Epithelial cell of proximal tubule (primary cell): ENCODE measurements at places on chromosomes 12 and 14. TPM values are rescaled to one million over a fixed set of nuclear protein-coding genes. Genes with fewer than 3 reads are reported as not detected.
A peak's percentile ranks its signal among the peaks of the same experiment; 100 is the strongest.

GRCh38 chr14:71212683-71213107 is 305.4 kb downstream of the PCNX1 start:
- no peak for DNase-seq

DNA sequence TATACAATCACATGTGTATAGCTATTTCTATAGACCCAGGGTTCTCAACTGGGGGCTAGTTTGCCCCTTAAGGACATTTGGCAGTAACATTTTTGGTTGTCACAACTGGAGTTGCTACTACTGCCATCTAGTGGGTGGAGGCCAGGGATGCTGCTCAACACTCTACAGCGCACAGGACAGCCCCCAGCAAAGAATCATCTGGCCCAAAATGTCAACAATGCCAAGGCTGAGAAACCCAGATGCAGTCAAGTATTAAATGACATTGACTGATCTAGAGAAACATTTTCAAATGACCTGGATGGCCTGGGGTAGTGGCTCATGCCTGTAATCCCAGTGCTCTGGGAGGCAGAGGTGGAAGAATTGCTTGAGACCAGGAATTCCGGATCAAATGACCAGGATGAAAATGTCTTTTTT is 5.8 kb downstream of the WSB2 start:
- DNase-seq, result peak; percentile 73

DNA sequence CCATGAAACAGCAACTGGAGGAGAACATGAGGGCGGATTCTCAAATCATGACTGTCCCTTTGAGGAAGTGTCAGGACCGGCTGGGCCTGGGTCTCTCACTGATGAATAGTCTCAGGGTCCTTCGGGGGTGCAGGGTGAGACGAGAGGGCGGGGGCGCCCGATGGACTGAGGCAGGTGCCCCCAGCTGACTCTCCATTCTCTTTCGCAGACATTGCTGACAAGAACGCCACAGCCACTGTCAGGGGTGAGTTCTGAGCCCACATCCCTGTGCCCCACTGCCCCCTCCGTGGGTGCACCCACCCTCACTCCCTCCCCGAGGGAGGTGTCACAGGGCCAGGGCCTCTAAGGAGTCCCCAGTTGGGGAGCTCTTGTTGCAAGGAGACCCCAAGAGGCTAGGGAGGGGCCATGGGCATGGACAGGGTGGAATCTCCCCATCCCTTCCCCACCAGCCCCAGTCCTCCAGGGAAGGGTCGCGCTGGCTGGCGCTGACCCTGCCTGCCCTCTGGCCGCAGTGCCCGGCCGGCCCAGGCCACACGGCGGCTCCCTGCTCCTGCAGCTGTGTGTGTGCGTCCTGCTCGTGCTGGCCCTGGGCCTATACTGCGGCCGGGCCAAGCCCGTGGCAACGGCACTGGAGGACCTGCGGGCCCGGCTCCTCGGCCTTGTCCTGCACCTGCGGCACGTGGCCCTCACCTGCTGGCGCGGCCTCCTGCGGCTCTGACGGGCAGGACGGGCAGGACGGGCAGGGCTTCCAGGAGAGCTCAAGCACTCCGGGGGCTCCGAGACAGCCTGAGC is 8.7 kb downstream of the C14orf180 start:
- no peak for DNase-seq

- no peak for DNase-seq
Observed at GRCh38 chr14:105060751-105061427, 4.3 kb downstream of the GPR132 start.

DNA sequence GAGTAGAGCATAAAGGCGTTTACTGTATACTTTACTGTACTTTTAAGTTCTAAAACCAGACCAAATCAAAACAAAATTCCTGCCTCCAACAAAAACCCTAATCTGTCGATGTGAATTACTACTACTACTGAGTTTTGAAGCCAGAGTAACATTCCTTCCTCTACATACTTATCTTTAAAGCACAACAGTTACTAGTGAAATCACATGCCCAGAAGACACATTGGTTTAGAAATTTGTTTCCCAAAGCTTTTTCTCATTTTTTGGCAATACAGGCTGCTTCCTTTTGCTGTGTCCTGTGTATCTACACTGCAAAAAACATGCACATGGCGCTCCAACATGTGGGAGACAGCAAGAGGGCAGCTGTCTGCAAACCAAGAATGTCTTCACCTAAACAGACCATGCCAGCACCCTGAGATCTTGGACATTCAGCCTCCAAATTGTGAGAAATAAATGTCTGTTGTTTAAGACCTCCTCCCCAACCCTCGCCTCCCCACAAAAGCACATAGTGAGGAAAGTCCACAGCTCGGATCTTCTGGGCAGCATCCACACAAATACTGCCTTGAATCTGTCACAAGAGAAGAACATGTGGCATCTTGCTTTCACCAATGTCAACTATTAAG is 21.1 kb downstream of the SETD3 start:
- DNase-seq, result no peak

DNA sequence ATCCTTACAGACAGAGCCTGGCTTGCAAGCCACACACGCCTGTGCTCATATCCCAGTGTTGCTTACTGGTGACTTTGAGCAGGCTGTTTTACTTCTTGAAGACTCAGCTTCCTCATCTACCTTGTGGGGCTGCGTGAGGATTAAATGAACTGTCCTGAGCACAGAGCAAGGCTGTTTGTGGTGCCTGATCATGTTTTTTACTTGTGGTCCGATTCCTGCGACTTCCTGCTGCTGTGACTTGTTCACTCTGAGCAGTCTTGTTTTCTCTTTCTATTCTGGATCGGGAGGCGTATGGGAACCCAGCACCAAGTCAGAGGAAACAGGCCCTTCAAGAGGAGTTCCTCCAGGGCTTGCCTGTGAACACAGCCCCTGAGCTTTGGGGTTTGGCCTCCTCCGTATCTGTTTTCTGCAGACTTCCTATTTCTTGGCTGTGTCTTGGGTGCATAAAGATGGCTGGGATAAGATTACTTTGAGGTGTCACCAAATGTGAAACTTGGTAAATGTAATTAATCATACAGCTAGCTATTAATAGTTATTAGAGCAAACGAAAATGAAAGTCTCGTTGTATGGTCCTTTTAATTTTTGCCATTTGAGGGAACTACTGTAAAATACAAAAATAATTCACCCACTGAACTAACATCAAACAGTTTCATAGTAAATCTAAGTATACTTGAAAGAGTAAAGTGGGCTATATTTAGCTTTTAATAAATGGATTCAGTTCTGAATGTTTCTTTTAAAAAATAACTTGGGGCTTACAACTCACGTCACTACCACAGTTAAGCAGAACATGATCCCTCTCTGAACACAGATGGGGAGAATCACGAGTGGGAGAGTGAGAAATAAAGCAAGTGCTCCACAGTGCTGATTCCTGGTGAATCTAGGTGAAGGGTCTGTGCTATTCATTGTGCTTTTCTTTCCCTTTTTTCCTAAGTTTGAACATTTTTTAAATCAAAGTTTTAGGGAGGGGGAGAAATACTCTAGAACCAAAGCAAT is 251.5 kb downstream of the FOXN3 start:
- no peak for DNase-seq

DNA sequence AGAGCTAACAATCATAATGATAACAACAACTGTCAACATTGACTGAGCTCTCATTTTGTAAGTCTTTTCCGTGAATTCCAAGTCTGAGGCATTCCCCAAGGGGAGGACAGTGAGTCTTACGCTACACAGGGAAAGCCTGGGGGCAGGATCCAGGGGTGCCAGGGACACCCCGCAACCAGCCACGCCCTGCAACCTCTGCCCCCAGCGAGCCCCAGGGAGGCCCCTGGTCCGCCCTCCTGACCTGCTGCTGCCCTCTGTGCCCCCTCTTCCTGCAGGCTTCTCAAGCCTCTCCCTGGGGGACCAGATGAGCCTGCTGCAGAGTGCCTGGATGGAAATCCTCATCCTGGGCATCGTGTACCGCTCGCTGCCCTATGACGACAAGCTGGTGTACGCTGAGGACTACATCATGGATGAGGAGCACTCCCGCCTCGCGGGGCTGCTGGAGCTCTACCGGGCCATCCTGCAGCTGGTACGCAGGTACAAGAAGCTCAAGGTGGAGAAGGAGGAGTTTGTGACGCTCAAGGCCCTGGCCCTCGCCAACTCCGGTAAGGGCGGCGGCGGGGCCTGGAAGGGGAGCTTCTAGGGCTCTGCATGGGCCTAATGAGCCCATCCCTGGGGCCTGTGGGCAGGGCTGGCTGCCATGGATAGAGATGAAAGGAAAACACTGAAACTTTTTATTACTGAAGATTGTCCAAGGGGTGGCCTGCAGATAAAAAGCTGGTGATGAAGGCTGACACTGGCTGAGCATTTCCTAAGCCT is 115.4 kb downstream of the ESRRB start:
- DNase-seq, result no peak

- peak; percentile 40 for DNase-seq
Observed at GRCh38 chr14:32469388-32470160, 140.5 kb downstream of the AKAP6 start.

DNA sequence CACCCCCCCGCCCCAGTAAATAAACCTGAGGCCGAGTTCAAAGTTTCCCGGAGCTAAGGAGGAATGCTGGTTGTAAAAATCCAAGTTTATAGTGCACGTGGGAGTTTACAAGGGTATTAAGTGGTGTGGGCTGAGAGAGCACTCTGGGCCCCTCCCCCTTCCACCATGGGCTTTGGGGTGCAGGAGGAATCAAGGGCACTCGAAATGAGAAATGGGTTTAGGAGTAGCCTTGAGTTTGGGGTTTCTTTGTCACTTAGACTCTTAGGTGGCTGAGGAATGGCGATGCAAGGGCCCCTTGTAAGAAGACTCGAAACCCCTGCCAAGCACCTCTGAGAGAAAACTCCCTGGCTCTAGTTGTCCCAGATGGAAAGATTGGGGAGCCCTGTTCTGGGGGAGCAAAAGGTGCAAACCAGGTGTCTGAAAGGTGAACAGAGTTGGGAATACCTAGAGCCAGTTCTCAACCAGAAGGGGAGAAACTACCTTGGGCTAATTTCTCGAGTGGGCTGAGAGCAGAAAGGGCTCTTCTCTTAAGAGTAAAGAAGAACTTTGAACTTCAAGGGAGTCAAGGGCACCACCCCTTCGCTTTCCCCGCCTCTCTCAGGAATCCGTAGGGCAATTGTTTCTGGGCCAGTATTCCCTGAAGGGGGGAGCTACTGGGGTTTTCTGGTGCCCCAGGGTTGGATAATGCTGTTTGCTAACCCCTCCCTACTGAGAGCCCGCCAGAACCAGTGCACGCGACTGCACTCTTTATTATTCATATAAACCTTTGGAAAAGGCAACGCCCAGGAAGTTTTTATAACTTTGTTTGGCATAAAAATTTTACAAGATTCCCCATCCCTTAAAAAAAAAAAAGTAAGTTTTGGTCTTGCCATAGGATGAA is 4.0 kb upstream of the HOTAIR start:
- DNase-seq, result no peak

GRCh38 chr12:109719123-109720022 is 5.7 kb downstream of the FAM222A start:
- DNase-seq, result no peak

DNA sequence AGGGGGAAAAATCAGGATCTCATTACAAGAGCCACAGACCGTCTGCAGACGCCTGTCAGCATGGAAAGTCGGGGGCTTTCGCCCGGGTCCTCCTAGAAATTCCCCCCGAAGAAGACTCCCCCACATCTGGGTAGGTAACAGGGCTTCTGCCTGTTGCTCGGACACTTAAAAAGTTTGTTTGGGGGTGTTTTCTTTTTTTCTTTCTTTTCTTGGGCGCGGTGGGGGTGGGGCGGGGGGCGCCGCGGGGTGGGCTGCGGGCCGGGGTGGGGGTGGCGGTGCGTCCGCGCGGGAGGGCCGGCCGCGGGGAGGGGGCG is 358 bp downstream of the ELK3 start:
- no peak for DNase-seq

DNA sequence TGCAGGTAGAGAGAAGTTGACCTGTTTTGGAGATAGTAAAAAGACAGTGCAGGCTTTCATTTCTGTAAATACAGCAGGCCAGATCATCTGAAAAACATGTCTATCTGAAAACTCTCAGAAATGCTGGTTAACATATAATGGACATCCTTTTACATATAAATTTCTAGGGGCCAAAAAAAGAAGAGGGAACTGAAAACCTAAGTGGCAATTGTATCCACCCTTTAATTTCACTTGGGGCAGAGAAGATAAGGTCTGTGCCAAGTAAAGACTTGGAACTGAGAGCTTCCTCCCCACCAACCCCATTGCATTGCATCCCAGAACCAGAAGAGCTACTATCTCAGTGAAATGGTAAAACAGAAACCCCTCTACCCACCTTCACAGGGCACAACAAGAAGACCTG is 141.0 kb downstream of the SRGAP1 start:
- no peak for DNase-seq

Gene NPFF
- not detected in 2 replicates for total RNA-seq

Gene ADAM21
- 0.22 TPM in 1 of 2 replicates, not detected in the other for total RNA-seq

Gene RNASE3
- not detected in 2 replicates for total RNA-seq

Gene ACVR1B
- 14.0 and 23.4 TPM in 2 replicates for total RNA-seq

Gene COCH
- total RNA-seq, result 18.8 and 20.9 TPM in 2 replicates

Gene PLEKHD1
- total RNA-seq, result under 0.01 and 0.07 TPM in 2 replicates

Gene VAMP1
- 2.0 and 2.6 TPM in 2 replicates for total RNA-seq

Gene LYZ
- not detected in 2 replicates for total RNA-seq

Gene NYNRIN
- 3.4 and 6.2 TPM in 2 replicates for total RNA-seq

Gene DEPDC4
- 1.0 and 3.4 TPM in 2 replicates for total RNA-seq

Gene SPRING1
- 32.6 and 49.9 TPM in 2 replicates for total RNA-seq

Gene ASCL1
- total RNA-seq, result not detected in 2 replicates
